NCI-H526 treated with DMSO at 0.1 percent for 48 hours (cell line): ENCODE measurements at places on chromosomes 11 and 22.
A peak's percentile ranks its signal among the peaks of the same experiment; 100 is the strongest.

- DNase-seq: no peak
Observed at GRCh38 chr11:31687256-31687655, 123.9 kb downstream of the PAX6 start.

GRCh38 chr22:25623310-25623734 lies 58.8 kb downstream of the GRK3 start:
- DNase-seq: peak; percentile 81

- DNase-seq: no peak
Observed at GRCh38 chr11:11436715-11437313, 83.8 kb upstream of the CSNK2A3 start.

- DNase-seq: no peak
Observed at GRCh38 chr11:69230856-69231425, 63.0 kb upstream of the MYEOV start.

GRCh38 chr11:112050721-112051120 lies 23.1 kb downstream of the PIH1D2 start:
- DNase-seq: no peak

DNA sequence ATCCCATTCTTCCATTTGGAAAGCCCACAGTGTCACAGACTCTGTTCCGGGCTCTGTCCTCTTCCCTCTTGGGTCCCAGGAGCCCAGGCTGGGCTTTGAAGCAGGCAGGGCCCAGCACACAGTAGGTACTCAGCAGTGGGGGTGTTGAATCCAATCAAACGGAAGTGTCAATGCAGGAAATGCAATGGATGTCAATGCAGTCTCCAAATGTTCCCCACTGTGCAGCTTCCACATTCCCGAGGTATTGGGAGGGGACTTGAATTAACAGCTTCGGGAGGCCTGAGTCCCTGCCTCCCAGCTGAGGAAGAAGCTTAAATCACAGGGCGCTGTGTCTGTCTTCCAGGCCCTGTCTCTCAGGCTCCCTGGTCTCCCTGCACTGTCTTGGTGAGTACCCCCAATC lies 21.8 kb upstream of the SMIM35 start:
- no peak for DNase-seq

DNA sequence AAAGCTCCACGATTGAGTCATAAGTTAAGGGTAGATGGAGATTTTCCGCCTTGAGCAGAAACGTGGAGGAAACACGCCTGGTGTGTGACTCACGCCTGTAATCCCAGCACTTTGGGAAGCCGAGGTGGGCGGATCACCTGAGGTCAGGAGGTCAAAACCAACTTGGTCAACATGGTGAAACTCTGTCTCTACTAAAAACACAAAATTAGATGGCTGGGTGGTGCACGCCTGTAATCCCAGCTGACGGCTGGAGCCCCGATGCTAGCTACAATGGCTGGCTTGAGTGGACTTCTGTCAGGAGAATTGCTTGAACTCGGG lies 17.3 kb upstream of the DGCR8 start:
- no peak for DNase-seq

DNA sequence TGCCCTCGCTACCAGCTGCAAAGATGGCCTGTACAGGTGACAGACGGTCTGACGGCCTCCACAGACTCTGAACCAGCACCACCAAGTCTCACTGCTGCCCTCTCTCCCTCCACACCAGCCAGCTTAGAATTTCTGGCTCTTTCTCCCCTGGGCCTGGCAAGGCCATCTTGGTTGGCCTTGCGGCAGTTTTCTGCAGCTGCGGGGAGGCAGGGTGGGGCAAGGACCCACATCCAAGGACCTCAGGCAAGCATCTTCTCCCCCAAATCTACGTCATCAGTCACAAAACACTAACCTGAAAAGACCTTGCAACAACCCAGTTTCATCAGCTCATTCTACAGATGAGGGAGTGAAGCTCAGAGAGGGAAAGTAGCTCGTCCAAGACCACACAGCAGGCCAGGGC lies 11.7 kb upstream of the POLDIP3 start:
- DNase-seq: no peak

- no peak for DNase-seq
Observed at GRCh38 chr22:40626851-40627250, 9.7 kb downstream of the MRTFA start.

DNA sequence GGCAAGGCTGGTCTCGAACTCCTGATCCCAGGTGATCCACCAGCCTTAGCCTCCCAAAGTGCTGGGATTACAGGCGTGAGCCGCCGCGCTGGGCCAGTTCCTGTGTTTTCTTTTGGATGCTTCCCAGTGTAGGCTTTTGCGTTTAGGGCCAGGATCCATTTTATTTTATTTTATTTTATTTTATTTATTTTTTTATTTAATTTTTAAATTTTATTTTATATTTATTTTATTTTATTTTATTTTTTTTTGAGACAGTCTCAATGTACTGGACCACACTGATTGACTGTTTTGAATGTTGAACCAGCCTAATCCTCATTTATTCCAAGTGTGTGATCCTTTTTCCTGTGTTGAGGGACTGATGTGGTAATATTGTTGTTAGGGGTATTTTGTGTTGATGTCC lies 8.4 kb downstream of the EPS8L2 start:
- no peak for DNase-seq

DNA sequence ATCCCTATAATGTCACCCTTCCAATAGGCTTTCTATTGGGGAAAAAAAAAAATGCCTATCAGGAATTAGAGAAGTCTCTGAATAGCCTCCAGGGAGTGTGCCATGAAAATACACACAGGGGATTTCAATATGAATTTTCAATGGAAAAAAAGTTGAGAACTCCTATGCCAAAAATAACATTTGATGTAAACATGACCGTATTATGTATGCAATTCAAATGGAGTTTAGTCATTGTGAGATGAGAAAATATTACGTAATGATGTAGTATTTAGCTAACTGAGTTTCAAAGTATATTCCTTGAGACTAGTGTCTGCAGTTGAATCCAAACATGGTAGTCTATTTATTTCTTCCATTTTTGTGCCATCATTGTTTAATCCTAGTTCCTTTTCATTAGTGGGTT lies 182.3 kb downstream of the BLID start:
- DNase-seq: no peak

DNA sequence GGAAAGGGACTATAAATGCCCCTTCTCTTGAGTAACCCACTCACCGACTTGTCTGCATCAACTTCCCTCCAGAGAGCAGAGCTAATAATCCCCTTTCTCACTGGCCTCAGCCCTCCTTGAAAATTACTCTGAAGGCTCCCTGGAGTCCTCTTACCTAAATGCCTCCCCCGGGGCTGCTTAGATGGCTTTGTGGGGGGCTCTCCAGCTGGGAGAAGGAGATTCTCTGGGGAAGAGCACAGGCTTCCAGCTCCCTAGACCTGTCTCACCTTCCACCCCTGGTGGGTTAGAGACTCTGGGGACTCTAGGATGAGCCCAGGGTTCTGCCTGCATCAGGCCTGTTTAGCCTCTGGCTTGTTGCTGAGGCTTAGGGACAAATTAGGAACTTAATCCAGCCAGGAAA lies 39.8 kb downstream of the MIAT start:
- DNase-seq: no peak

DNA sequence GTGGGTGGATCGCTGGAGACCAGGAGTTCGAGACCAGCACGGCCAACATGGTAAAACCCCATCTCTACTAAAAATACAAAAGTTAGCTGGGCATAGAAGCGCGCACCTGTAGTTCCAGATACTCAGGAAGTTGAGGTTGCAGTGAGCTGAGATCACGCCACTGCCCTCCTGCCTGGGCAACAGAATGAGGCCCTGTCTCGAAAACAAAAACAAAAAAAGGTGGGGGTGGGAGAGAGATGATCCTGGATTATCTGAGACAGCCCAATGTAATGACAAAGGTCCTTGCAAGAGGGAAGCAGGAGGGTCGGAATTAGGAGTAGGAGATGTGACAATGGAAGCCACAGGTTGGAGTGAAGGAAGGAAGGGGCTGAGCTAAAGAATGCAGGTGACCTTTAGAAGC lies 87.6 kb upstream of the APOA1 start:
- no peak for DNase-seq

DNA sequence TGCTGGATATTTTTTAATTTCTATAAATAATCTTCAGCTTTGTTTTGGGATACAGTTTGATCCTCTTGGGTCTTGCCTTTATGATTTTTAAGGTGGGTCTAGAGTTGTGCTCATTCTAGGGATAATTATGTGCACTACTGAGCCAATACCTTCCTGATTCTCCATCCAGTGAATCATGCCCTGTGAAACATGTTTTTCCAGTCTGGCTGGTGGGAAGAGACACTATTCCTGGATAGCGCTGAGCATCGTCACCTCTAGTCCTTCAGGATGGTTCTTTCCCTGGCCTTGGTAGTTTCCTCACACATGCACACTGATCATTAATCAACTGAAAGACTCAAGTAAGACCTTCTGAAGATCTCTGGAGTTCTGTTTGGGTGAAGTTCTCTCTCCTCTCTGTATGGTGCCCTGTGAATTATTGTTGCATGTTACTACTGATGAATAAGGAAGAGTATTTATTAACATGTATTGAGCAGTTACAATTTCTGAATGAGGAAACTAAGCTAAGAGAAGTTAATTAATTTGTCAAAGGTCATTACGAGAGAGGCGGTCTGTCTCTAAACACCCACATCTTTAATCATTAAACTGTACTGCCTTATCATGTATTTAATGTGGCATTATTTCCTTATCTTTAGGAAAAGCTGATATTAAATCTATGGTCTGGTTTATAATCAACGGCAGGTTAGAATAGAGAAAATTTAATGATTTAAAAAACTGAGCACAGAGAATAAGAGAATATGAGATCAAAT lies 39.1 kb upstream of the LIPT2 start:
- no peak for DNase-seq

DNA sequence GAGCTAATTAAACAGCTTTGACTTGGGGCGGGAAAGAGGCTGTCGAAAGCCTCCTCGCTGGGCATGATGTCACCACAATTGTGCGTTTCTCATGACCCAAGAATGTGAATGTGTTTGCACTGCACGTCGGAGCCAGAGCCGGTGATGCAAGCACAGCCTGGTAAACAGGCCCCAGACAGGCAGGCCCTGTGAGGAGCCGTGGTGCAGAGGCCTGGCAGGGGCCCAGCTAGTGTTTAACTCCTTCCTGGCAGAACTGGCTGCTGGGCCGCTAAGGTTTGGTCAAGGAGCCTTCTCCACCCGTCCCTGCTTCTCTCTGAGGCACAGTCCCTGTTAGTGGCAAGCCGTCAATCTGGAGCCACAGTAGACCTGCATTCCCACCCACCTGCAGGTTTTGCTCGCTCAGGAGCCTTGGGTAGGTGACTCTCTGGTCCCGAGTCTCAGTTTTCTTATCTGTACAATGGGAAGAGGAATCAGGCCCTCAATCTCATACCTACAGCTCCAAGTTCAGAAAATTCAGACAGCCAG lies 25.4 kb upstream of the SMTN start:
- no peak for DNase-seq

GRCh38 chr22:26779108-26779507 lies 121.7 kb downstream of the MIAT start:
- DNase-seq: no peak

DNA sequence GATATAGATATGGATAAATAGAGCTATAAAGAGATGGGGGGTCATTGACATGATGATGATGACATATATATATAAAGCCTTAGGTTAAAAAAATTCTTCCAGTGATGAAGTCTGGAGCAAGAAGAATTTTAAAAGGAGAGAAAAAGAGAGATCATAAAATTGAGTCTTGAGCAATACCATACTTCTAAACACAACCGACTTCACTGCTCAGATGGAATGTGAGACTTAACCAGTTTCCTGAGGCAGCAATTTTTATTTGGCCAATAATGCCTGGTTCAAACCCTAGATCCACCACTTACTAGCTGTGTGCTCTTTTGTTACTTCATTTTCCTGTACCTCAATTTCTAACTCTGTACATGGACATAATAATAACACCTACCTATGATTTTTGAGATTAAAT lies 229.5 kb downstream of the TTC28 start:
- no peak for DNase-seq

GRCh38 chr22:49853981-49854831 lies 562 bp downstream of the ZBED4 start:
- no peak for DNase-seq

GRCh38 chr11:61686469-61686868 lies 6.3 kb downstream of the DAGLA start:
- DNase-seq: no peak

- DNase-seq: no peak
Observed at GRCh38 chr11:12246989-12247388, 130.4 kb upstream of the PARVA start.

DNA sequence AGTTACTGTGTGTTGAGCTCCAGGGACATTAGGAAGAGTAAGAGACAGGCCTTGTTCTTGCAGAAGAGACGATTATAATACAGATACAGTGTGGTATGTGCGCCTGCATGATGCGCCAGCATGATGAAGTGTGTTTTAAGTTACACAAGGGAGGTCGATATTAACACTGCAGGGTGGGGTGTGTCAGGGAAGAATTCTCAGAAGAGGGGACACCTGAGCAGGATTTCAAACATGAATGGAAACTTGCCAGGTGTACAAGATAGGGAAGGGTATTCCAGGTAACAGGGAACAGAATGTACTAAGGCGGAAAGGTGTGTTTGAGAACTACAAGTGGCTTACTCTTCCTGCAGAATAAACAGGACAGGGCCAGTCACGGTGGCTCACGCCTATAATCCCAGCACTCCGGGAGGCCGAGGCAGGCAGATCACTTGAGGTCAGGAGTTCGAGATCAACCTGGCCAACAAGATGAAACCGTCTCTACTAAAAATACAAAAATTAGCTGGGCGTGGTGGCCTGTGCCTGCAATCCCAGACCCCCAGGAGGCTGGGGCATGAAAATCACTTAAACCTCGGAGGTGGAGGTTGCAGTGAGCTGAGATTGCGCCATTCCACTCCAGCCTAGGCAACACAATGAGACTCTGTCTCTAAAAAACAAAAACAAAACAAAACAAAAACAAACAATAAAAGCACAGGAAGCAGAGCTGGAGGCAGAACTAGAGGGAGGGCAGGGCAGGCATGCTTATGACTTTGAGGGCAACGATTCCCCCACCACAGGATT lies 59.0 kb downstream of the SYN3 start:
- DNase-seq: no peak

DNA sequence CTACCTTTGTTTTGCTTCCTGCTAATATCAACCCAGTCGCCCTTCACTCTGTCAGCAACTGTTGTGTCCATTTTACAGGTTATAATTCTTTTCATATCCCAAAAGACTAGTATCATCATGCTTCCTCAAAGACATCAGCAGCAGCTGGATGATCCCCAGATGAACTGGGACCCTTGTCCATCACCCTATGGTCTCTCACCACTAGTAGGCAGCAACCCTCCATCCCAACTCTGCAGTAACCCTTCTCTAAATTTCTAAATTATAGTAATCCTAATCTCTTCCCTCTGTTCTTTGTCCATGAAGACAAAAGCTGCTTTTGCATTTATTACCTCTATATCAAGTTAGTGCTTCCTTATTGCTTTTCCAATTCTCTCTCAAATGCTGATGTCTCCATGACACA lies 1025.8 kb downstream of the FAM181B start:
- no peak for DNase-seq
